ENCODE measurements at places on chromosomes 4 and X.

GRCh38 chr4:57078685-57079521 lies 31.3 kb downstream of the IGFBP7 start:
- peak; percentile 59 for DNase-seq

DNA sequence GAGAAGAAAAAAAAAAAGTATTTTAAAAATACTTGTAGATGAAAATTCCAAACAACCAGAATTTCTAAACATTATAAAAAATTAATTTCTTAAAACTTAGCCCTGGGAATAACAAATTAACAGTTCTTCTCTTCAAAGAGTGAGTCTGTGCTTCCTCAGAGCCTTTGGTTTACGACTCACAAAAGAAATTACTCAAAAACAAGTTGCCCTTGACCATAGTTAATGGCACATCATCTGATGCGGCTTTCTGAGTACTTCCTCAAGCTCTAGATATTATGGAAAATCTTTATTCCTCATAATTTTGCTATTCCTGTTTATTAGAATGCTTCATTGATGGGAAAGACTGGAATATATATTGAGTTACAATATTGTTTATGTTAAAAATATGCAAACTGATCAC lies 23.7 kb downstream of the TAPT1 start:
- no peak for DNase-seq

DNA sequence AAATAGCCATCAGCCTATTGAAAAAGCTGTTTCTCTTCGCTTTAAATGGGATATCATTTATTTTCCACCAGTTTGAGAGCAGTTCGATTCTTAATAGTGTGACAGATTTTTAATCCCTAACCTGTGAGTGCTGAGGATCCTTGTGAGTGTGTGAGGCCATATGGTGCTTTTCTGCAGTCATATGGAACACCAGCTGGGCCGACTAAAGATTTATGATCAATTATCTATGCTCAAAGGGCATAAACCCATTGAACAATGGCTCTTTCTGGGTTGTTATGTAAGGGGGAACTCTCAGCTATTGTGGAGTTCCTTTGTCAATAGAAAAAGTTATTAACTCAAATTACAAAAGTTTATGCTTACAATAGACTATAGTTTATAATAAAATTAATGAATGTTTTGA lies 1003.6 kb downstream of the FAT4 start:
- DNase-seq, result no peak

DNA sequence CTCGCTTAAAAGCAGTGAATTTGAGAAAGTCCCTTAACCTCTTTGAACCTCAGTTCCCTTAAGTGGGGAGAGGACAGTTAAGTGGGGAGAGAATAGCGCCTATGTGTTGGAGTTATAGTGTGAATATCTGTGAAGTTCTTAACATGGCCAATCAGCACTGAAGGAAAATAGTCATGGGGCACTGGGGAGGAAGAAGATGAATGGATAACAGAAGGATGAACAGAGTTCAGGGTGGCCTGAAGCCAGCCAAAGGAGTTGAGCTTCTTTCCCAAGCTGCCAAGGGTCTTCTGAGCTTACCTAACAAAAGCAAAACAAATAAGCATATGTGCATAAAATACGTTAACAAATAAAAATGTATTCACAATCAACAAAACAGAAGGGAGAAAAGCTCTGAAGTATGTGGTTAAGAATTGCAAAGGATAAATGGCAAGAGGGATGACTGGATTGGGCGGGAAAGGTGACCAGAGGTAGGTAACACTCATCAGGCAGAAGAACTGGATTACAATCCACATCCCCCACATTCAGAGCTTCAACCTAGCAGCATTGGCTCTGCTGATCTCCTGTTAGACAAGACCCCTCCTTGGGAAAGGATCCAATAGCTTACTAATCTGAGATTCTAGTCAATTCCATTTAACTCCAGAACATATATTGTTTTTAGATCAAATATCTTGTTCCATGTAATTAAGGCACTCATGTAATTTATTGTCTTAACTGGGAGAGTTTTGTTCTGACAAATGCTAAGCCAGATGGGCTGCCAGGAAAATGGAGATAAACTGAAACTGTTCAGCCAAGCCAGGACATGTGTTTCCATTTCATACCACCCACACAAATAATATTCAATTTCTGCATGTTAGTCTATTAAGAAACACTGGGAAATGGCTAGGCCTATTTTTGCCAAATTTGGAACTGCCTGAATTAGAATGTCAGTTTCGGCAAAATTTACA lies 221.2 kb downstream of the LDB2 start:
- DNase-seq, result no peak

DNA sequence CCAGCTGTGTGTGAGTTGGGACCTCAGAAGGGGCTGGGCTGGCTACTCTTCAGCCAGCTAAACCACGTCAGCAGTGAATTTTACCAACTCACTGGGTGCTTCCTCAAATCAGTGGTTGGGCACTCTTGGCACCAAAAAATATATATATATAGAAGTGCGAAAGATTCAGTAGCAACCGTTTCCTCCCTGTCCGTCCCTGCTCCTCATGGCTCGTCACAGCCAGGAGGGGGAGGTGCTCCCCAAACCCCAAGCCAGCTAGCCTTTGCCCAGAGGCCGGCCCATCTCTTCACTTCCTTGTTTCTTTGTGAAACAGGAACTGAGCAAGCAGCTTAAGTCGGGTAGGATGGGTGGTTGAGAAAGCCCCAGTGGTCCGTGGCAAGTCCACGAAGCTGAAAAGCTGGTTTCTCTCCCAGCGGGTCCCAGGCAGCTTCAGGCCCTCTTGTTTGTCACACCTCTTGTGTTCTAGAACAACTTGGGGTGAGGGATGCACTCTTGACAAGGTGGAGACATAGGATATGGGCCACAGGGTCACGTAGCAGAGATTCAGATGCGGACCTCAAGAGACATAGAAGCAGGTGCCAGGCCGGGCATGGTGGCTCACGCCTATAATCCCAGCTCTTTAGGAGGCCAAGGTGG lies 6.8 kb upstream of the SASH3 start:
- DNase-seq, result no peak

GRCh38 chrX:152038804-152039203 lies 64.3 kb upstream of the GABRE start:
- DNase-seq, result no peak

DNA sequence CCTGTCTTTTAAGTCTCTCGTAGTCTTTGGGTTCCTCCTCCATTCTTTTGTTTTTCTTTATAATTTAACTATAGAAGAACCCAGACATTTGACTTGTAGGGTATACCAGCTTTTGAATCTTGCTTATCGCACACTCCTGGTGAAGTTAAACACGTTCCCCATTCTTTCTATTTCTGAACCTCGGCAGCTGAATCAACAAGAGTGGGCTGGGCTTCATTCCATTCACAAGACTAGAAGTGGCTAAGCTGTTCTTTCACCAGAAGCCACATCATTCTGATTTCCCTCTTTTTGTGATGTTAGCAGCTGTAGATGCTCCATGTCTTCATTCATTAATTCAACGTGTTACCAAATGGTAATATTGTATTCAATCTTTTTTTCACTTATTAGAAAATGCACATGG lies 167.9 kb downstream of the CORIN start:
- DNase-seq, result no peak

DNA sequence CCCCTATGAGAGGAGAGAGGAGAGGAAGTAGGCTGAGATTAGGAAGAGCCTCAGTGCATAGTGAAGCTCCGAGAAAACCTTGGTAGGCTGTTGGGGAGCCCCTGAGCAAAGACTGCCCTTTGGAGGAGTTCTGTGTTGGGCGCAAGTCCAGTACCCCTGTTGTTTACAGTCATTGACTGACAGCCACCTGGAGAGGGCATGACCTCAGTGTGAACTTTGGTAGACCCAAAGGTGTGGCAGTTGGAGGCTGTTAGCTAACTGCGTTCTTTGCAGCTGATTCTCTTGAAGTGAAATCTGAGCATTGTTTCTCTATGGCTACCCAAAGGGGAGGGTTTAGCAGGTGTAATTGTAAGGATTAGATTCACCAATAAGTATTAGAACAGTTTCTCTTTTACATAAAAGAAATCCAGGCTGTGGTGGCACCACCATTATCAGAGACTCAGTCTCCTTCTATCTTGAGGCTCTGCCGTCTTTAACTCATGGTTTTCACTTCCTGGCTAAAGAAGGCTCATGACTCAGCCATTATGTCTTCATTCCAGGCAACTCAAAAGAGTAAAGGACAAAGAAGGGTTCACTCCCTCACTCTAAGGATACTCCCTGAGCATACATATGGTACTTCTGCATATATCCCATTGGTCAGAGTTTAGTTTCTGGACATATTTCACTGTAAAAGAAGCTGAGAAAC lies 33.4 kb downstream of the ANXA3 start:
- no peak for DNase-seq

DNA sequence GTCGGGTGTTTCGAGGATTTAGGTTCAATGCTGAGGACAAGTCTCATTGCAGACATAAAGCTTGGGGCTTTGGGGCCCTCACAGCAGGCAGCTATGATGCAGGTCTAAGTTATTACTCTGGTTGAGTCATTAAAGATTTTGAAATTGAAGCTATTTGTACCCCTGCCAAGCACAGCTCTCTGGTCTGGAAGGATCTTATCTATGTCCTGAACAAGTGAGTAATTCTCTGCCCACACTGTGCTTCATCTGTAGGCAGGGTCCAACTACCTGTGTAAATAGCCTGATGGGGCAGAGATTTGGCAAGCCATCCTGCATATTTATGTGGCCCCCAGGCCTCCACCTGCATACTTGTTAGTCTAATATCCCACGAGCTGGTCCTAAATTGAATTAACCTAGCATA lies 41.4 kb upstream of the MAGEA4 start:
- peak; percentile 46 for DNase-seq

DNA sequence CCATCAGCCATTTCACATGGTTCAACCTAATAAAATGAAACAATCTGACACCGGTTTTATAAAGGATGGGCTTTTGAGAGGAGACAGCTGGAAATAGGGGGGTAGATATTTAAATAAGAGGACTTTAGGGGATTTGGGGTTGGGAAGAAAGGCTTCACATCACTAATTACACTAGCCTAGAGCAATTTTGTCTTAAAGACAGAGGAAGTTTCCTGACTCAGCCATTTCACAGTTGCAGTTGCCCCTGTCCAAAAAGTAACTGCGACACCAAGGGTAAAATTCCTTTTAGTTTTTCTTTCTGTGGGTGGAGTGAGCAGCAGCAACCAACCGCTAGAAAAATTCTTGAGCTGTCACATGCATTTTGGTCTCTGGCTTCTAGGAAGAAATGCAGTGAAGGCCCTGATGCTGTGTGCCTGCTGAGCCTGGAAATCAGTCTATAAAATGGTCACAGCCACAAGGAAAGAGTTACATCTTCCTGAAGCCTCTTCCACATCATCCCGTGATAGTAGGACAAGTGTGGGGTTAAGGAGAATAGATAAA lies 233.6 kb downstream of the ZNF674 start:
- no peak for DNase-seq

DNA sequence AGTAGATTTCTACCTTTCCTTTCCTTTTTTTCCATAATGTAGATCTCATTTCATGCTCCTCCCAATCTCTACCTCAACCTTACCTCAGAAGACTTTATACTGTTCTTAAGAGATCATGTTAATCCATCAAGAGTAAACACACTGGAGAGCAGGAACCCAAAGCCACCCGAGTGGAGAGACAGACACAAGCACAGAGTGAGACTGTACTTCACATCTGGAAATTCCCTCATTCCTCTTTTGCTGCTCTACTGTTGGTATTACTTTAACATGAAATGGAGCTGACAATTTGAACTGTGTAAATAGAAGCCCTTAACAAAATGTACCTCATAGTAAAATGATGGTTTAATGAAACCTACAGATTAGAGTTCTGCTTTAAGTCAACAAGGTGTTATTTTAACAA lies 105.7 kb upstream of the RASGEF1B start:
- DNase-seq, result no peak

DNA sequence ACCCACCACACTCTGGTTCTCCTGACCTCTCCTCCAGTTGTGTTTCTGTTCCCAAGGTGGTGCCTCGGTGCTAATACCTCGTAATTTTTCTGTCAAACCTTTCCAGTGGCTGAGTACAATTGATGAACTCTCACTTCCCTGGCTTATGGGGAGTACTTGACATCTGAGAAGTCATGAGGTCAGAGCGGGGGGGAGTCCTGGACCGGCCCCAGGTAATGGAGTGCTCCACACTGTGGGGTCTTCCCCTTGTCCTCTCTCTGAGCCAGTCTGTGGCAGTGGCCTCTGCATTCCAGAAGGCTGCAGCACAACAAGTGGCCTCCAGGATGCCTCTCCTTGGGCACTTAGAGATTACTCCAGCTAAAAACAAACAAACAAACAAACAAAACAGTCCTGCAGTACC lies 122.5 kb upstream of the TRIM2 start:
- no peak for DNase-seq

GRCh38 chr4:14783011-14783877 lies 219.0 kb upstream of the CPEB2 start:
- peak; percentile 24 for DNase-seq

DNA sequence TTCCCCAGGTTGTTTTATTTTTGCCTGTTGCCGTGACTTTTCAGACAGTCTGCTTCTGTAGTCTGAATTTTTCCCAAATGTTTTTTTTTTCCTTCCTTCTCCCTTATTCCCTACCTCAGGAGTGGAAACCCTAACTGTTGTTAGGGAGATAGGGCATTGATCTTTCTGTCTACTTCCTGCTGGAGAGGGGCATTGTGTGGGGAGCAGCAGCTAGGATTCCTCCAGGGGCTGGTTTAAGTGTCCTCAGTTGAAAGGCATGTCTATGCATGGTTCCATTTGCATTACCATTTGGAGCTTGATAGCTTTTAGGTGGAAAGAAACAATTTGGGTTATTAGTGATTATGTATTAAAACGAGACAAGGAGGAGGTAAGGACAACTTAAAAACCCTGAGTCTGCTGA lies 383.9 kb downstream of the DCAF12L2 start:
- DNase-seq, result no peak

GRCh38 chrX:125205133-125205917 lies 114.3 kb upstream of the TEX13C start:
- DNase-seq, result peak; percentile 2

- DNase-seq, result no peak
Measured at GRCh38 chr4:122005064-122005755, 53.4 kb upstream of the TRPC3 start.

GRCh38 chrX:40147126-40147952 lies 49.6 kb upstream of the BCOR start:
- DNase-seq, result no peak

DNA sequence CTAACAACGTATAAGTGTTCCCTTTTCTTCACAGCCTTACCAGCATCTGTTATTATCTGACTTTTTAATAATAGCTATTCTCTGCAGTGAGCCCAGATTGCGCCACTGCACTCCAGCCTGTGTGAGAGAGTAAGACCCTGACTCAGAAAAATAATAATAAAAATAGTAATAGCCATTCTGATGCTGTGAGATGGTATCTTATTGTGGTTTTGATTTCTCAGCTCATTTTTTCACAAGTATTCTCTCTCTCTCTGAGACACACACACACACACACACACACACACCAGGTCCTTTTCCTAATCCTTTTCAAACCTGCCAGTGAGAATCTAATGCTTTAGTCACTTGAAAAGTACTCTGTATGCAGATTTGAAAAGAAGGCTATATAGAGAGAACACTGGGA lies 89.8 kb downstream of the CHIC2 start:
- DNase-seq, result no peak

DNA sequence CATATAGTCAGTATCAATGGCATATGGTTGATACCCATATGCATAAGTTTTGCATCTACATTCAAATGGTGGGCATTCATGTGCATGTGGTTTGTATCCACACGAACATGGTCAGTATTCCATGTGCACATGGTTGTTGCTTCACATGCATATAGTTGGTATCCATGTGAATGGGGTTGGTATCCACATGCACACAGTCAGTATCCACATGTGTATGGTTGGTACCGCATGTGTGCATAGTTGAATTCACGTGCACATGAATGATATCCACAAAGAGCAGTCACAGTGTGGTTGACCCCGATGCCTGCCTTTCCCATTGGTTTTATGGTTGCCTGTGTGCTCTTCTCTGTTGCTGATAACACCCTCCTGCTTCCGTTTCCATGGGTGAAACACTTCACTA lies 427.9 kb downstream of the STIM2 start:
- no peak for DNase-seq

Data from retinal pigment epithelial cell (primary cell).